ENCODE measurements at places on chromosomes 6 and 20.
A peak's percentile ranks its signal among the peaks of the same experiment; 100 is the strongest.

GRCh38 chr20:20338133-20338730, 29.7 kb upstream of the INSM1 start:
- no peak for DNase-seq

DNA sequence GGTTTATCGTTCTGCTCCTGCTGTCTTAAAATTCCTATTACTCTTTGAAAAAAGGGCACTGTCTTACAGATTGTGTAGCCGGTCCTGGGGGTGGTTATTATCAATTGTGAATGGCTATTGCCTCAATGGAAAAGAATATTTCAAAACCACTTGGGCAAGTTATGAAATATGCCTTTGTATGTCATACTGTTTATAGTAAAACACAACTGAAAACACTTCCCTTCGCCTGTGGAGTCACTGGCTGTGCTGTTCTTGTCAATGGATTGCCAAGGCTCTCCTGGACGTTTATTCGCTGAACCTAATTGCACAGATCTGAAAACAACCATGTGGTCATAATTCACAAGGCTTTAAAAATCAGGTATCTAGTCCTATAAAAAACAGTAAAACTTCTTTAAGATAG, 47.8 kb upstream of the TAGAP start:
- no peak for DNase-seq

GRCh38 chr6:5308066-5308465, 46.8 kb downstream of the FARS2 start:
- DNase-seq, result no peak

DNA sequence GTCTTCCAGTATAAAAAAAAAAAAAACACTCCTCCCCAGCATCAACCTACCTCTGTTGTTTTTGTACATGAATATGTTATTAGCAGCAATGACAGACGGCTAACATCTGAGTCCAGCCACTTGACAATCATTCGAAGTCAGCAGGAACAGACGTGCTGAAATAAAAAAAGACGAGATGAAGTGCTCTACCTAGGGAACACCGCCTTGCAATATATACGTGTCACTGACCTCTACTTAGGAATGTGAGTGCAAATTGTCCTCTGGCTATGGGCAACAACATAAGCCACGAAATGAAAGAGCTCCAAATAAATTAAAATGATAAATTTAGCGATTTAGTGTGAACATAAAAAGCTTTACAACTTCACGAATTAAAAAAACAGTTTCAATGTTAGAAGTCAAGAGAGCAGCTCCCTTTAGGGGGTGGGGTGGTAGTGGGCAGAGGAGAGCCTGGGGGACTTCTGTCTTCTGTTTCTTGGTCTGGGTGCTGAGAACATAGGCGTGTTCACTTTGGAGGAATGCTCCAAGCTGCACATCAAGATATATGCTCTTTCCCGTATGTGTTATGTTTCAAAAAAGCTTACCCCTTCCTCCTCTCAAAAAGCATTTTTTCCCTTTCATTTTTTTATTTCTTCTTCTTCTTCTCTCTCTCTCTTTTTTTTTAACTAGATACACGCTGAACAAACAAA, 23.3 kb downstream of the EDN1 start:
- no peak for DNase-seq

- no peak for DNase-seq
Observed at GRCh38 chr20:61301711-61302525, 49.9 kb downstream of the CDH4 start.

DNA sequence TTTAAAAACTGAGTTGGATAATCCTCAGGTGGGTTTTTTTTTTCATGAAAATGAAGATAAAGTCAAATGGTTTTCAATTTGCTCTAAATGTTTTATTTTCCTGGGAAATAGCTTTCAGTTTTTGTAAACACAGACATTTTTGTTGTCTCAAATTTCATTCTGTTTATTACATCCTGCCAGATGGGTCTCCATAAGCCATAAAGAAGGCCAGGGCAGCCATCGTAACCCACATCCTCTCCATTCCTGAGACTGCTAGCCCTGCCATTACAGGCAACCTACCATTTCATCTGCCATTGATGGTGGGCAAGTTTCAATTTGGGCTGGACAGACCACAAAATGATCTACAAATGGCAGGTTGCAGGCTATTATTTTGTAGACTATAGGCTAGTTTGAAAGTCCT, 60.8 kb downstream of the BTBD3 start:
- DNase-seq, result no peak

- peak; percentile 55 for DNase-seq
Observed at GRCh38 chr6:27867051-27867944, 44.9 kb downstream of the OR2B2 start.

GRCh38 chr20:10093087-10093591, 58.4 kb downstream of the ANKEF1 start:
- no peak for DNase-seq

GRCh38 chr6:128063850-128064539, 163.1 kb upstream of the THEMIS start:
- no peak for DNase-seq

- peak; percentile 81 for DNase-seq
Observed at GRCh38 chr6:24581084-24581669, 64.8 kb downstream of the KIAA0319 start.

- no peak for DNase-seq
Observed at GRCh38 chr6:5223309-5223708, 37.4 kb downstream of the LYRM4 start.

GRCh38 chr6:107419733-107420132, 39.6 kb downstream of the PDSS2 start:
- DNase-seq, result no peak

DNA sequence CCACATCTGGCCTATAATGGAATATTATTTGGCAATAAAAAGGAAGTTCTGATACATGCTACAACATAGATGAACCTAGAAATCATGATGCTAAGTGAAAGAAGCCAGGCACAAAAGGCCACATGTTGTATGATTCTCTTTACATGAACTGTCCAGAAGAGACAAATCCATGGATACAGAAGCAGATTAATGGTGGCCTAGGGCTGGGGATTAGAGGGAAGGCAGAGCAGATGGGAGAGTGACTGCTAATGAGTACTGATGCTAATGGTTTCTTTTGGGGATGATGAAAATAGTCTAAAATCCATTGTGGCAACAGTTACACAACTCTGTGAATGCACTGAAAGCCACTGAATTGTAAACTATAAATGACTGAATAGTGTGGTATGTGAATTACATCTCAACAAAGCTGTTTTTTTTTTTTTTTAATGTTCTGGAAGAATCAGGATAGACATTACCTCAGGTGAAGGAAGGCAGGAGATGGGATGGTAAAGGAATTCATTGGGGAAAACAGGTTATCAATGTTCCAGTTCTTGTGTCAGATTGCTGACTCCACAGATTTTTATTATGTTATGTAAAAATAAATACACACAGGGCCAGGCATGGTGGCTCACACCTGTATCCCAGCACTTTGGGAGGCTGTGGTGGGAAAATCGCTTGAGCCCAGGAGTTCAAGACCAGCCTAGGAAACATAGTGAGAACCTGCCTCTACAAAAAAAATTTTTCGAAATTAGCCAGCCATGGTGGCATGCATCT, 8.9 kb upstream of the SOX12 start:
- DNase-seq, result no peak

GRCh38 chr6:124541573-124541972, 420.7 kb upstream of the RNF217 start:
- no peak for DNase-seq

GRCh38 chr6:47403801-47404200, 73.8 kb upstream of the CD2AP start:
- no peak for DNase-seq

DNA sequence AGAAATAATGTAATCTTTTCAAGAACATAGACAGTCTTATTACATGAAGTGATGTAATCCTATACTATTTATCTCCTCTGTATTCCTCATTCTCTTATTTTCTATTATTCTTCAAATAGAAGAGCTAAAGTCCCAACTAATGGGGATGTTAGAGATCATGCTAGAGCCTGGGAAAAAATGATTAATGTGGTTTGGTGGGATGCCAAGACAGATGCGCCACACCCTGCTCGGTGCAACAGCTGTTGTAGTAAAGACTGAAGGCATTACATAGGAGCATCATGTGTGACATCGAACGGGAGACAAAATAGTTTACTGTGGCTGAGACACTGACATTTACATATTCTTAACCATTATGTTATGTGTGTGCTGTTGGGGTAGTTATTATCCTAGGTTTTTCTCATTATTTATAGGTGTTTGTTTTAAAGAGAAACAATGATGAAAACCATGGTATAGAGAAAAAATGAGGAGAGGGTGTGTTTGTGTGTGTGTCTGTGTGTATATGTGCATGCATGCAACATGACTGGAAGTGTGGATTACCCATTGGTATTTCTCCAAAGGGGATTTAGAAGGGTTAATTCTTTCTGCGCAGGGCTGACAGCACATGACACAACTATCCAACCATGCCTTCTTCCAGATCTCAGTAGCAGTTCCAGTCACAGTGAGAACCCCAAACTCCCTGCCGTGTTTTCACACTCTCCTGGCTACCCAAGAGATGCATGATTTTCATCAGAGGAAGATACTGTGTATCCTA, 155.3 kb downstream of the EYA4 start:
- no peak for DNase-seq

- DNase-seq, result no peak
Observed at GRCh38 chr6:56961151-56961550, 6.2 kb downstream of the BEND6 start.
